Uterine smooth muscle cell (primary cell): ENCODE measurements at places on chromosomes 5 and 9. TPM values are rescaled to one million over a fixed set of nuclear protein-coding genes. Genes with fewer than 3 reads are reported as not detected.

Gene FAM169A
- total RNA-seq, result 2.6 and 3.2 TPM in 2 replicates

Gene GRM6
- not detected in 2 replicates for total RNA-seq

Gene MCIDAS
- not detected in 2 replicates for total RNA-seq

Gene LCN2
- not detected in 2 replicates for total RNA-seq

Gene HRCT1
- total RNA-seq, result 0.11 and 0.25 TPM in 2 replicates

Gene SLC30A5
- 66.1 and 78.7 TPM in 2 replicates for total RNA-seq

Gene PDLIM4
- total RNA-seq, result 54.0 and 107 TPM in 2 replicates

Gene ORM2
- total RNA-seq, result not detected in 2 replicates

Gene PTGR1
- total RNA-seq, result 77.0 and 89.0 TPM in 2 replicates

Gene SEMA5A
- total RNA-seq, result 15.7 and 16.0 TPM in 2 replicates

Gene ARAP3
- 4.6 and 4.8 TPM in 2 replicates for total RNA-seq

Gene LRRC14B
- not detected in 2 replicates for total RNA-seq

Gene SPATA6L
- 0.22 and 1.1 TPM in 2 replicates for total RNA-seq

Gene KIF12
- total RNA-seq, result not detected in 2 replicates

Gene SH3GL2
- 0.33 and 0.50 TPM in 2 replicates for total RNA-seq

Gene PCDH1
- 1.4 TPM in 2 replicates for total RNA-seq

Gene SYNPO
- 0.50 and 0.89 TPM in 2 replicates for total RNA-seq

Gene PCDHA1
- under 0.01 TPM in 2 replicates for total RNA-seq

Gene CDH18
- 4.3 and 7.0 TPM in 2 replicates for total RNA-seq

Gene SLC6A19
- total RNA-seq, result not detected in 2 replicates

Gene TAS2R1
- total RNA-seq, result not detected in 2 replicates

Gene BAAT
- under 0.01 TPM in 2 replicates for total RNA-seq

Gene SAPCD2
- 7.1 and 18.6 TPM in 2 replicates for total RNA-seq

Gene LURAP1L
- total RNA-seq, result 24.5 and 57.6 TPM in 2 replicates

Gene NCBP1
- total RNA-seq, result 51.7 and 56.9 TPM in 2 replicates

Gene OR4F3
- total RNA-seq, result 0.11 TPM in 1 of 2 replicates, not detected in the other

Gene CD14
- total RNA-seq, result 0.11 and 0.25 TPM in 2 replicates

Gene SPDL1
- total RNA-seq, result 22.0 and 39.3 TPM in 2 replicates

Gene MSMP
- total RNA-seq, result 0.62 TPM in 1 of 2 replicates, not detected in the other

Gene UGT3A2
- not detected in 2 replicates for total RNA-seq

Gene DOCK2
- 3.0 and 3.4 TPM in 2 replicates for total RNA-seq

Gene PROB1
- total RNA-seq, result 0.87 and 1.00 TPM in 2 replicates

Gene ANXA2R
- total RNA-seq, result 2.1 and 2.4 TPM in 2 replicates

Gene MYMK
- not detected in 2 replicates for total RNA-seq

Gene PRLR
- 1.2 and 1.7 TPM in 2 replicates for total RNA-seq

Gene IL33
- 24.7 and 44.6 TPM in 2 replicates for total RNA-seq

Gene MYOZ3
- total RNA-seq, result 0.22 TPM in 1 of 2 replicates, not detected in the other

Gene HTR4
- total RNA-seq, result not detected in 2 replicates

Gene TAF11L6
- not detected in 2 replicates for total RNA-seq

Gene LECT2
- total RNA-seq, result not detected in 2 replicates

Gene GOLPH3
- total RNA-seq, result 99.9 and 105 TPM in 2 replicates

Gene VCAN
- total RNA-seq, result 151 and 513 TPM in 2 replicates

Gene FIBCD1
- 1.4 and 2.1 TPM in 2 replicates for total RNA-seq

Gene TSSK1B
- total RNA-seq, result 0.11 and 0.12 TPM in 2 replicates

Gene CFAP90
- total RNA-seq, result under 0.01 TPM in 1 of 2 replicates, not detected in the other

Gene APBA1
- total RNA-seq, result 9.2 and 14.4 TPM in 2 replicates

Gene MAP1B
- 215 and 278 TPM in 2 replicates for total RNA-seq

Gene SPINK7
- total RNA-seq, result not detected in 2 replicates

Gene SLC4A9
- total RNA-seq, result not detected in 2 replicates

Gene SLC12A2
- 25.4 and 30.5 TPM in 2 replicates for total RNA-seq

Gene PRKAA1
- 101 and 117 TPM in 2 replicates for total RNA-seq

Gene NUTM2F
- total RNA-seq, result not detected in 2 replicates
